ENCODE measurements at places on chromosomes 2 and 18.

GRCh38 chr2:86235196-86235980 is 36.1 kb downstream of the MRPL35 start:
- DNase-seq = no peak

- DNase-seq = no peak
Measured at GRCh38 chr2:232776435-232776834, at the start of gene KCNJ13. Gene KCNJ13 (minus strand): TSS chr2:232776565. CDS start chr2:232771362, 5,203 bp downstream.

GRCh38 chr2:218658671-218659257 is 659 bp downstream of the ZNF142 start:
- DNase-seq = peak; percentile 79

- no peak for DNase-seq
Measured at GRCh38 chr2:112812318-112813267, 24.0 kb downstream of the IL1B start.

DNA sequence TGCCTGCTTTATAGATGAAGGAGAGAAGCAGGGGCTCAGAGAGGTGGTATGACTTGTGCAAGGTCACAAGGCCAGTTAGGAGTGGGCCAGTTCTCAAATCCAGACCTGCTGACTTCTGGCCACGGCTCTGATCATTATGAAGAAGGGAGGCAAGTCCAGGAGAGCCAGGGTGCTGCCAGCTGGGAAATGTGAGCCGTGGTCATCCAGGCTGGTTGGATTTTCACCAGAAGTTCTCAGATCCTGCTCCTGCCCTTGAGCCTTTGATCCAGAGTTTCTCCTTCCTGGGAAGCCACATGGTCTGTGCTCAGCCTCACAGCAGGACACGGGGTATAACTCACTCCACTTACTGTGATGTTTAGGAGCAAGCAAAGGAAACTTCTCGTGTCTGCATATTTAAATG is 239.9 kb downstream of the KLHL29 start:
- DNase-seq = no peak

GRCh38 chr2:240250985-240251847 is 110.8 kb upstream of the OTOS start:
- peak; percentile 48 for DNase-seq

GRCh38 chr2:43333656-43334144 is 107.3 kb upstream of the ZFP36L2 start:
- DNase-seq = no peak

- no peak for DNase-seq
Measured at GRCh38 chr2:28607730-28608499, 112.1 kb downstream of the PLB1 start.

DNA sequence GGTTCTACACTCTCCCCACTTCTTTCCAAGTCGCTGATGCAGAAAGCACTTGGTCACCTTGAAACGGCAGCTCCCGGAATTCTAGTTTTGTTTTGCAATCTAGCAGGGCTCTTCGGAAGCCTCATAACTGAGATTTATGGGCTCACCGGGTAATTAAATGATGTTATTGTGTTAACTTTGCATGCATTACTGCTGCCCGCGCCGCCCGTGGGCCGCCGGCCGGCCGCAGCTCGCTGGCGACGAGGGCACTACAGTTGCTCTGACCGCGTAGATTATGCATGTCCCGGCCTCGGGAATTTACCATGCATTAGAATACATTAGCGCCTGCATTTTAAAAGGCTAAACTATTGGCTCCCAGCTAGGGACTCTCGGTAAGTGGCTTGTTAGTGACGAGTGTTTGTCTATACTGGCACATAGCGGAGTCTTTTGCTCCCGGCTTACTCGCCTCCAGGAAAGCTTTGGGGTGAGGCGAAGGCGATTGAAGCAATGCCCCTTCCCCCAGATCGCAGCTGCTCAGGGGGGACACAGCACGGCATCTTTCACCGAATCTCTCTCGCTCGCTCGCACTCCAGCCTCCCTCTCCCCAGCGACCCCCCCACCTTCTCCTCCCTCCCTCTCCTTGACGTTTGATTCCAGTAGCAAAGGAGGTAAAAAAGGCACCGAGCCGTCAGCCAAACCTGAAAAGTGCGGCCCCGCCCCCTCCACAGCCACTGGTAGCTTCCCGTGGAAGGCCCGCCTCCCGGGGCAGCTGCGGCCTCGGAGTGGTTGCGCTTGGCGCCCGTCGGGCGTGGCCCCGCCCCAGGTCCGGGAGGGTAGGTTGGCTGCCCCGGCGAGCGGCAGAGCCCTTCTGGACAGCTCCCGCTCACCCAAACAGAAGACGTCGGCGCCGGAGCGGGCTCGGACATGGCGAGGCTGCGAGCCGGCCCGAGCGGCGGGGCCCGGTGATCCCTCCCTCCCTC is at the start of gene ONECUT2:
Gene ONECUT2, plus strand, starts transcription at position 839 of the 959 bp plus-strand sequence. CDS start 343 bp downstream, outside the sequence.
- peak; percentile 83 for DNase-seq

- DNase-seq = no peak
Measured at GRCh38 chr2:70956141-70956540, 20.4 kb downstream of the ATP6V1B1 start.

DNA sequence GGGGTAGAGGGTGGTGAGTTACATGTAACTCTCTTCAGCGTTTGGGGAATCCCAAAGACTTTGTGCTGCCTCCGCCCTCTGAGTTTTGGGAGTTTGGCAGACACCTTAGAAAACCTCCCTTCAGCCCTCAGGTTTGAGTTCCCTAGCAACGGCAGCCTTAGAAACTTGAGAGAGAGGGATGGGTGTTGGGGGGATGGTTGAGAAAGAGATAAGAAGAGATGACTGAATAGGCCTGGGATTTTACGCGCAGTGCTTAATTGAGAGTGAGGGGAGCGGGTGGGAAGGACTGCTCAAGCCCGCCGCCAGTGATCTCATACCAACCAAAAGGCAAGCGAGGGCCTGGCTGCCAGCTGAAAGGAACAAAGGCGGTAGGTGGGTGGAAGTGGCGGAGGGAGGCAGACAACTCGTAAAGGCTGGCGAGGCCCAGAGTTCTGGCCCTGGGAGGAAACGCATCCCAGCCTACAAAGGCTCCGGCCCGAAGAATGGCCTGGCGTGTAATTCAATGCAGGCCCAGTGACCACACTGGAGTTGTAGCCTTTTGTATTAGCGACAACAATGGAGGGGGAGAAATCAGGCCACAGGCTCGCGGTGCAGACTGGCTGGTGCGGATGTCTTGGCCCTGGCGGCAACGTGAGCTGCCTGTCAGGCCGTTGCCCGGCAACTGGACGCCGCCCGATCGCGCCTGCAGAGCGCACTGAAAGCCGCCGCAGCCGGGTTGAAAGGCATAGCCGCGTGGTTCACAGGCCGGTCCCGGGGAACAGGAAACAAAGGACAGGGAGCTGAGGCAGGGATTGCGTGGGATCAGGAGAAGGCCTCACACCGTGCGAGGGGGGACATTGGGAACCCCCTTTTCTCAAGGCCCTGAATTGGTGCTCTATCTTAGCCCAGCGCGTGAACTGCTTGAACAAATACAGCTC is 39.9 kb upstream of the DARS1 start:
- DNase-seq = peak; percentile 59

- no peak for DNase-seq
Measured at GRCh38 chr2:165691615-165692014, 102.4 kb downstream of the GALNT3 start.

GRCh38 chr2:137947728-137948336 is 16.4 kb upstream of the HNMT start:
- DNase-seq = no peak

GRCh38 chr2:46325182-46325928 is 28.1 kb downstream of the EPAS1 start:
- DNase-seq = no peak

- no peak for DNase-seq
Measured at GRCh38 chr18:12574494-12575185, 83.3 kb downstream of the SPIRE1 start.

- DNase-seq = peak; percentile 52
Measured at GRCh38 chr2:20448246-20448976, 1.5 kb downstream of the RHOB start.

DNA sequence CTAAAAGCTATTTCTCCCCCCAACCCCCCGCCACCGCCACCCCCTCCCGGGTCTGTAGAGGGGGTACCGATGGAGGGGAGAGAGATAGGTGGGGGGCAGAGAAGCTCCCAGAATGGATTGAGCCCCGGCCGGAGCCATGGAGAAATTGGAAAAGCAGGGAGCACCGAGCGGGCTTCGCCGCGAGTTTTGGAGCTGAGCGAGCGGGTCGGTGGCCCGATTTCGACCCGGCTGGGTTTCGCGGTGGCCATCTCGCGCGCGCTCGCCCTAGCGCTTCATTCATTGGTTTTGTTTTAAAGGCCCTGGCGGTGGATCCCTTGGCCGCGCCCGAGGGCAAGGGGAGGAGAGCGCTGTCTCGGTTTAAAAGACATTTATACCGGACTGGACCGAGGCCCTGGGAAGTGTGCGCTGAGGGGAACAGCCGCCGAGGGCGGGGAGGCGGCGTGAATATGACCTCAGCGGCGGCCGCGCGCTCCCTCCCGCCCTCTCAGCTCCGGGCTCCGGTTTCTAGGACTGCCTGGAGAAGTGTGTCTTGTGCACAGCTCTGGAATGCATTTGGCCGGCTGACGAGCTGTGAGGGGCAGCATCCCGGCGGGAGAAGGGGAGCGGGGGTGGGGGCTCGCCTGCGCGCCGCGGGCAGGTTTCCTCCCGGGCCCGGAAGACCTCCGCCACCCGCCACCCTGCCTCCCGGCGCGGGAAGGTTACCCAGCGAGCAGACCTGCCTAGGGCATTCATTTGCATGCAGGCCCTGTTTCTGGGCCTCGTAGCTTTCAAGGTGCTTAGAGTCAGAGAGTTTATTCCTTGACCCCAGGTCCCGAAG is 1.7 kb upstream of the SMAD7 start:
- DNase-seq = peak; percentile 75

DNA sequence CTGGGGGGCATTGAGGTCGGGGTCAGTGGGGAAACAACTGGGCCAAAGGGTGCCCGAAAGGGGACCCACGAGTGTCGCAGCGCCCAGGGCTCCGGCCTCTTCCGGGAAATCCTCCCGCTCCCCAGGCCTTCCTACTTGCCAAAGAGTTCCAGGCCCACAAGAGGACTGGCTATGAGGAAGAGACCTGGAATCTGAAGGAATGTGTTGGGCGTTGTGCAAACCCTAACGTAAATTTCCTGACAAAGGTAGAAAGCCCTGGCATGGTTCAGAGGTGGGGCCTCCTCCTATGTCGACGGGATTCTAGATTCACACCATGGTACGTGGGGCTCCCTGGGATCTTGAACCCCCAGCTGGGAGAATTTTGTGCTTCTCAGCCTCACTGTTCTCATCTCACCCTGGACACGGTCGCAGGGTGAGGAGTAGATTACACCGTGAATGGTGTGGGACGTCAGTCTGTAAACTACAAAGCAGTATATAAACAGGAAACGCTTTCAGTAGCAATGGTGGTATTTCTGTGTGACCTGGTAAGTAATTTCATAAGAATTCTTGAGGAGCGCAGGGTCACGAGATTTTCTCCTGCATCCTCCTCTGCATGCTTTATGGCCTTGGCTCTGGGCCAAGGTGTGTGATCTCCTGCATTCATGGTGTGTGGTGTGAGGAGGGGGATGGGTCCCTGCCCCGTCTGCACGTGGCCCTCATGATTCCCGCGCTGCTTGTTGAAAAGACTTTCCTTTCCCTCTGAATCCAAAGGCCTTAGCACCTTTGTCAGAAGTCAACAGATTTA is 868 bp downstream of the HSBP1L1 start:
- DNase-seq = no peak

- no peak for DNase-seq
Measured at GRCh38 chr2:236238751-236239150, 25.5 kb downstream of the ASB18 start.

GRCh38 chr2:240595381-240596079 is 9.0 kb downstream of the CAPN10 start:
- no peak for DNase-seq

- peak; percentile 62 for DNase-seq
Measured at GRCh38 chr2:176637486-176638166, 368.4 kb downstream of the MTX2 start.

- DNase-seq = no peak
Measured at GRCh38 chr2:12556762-12557161, 160.0 kb upstream of the TRIB2 start.

DNA sequence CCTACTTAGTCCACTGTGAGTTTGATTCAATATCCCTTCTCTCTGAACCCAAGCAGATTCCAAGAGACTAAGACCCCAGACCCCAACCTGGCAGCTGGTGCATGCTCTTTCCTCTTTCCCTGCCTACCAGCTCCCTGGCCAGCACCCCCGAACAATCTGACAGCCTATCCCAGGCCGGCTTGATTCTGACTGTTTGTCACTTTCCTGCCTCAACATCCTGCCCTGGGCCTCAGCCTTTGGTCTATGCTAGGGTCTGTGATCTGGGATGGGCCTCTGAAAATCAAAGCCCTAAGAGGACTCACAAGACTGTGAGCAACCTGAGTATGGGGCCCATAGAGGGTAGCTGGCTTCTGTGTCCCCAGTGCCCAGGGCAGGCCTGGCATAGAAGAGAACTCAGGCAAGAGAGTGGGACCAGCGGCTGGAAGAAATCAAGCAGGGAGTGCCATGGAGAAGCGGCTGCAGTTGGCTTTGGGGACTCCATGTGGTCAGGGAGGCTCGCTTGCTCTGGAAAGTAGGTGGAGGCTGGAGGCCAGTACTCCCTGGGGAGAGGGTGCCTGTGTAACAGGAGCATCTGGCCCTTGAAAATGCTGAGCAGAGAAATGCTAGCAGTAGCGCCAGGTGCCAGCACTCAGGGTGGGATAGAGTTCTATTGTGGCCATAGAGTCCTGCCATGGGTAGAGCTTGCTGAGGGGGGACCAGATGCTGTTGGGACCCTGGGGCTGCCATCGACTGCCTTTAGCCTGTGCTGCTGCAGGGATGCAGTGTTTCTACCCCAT is 343.9 kb downstream of the DYSF start:
- DNase-seq = no peak
